Sigmoid colon (tissue), 7 donors: ENCODE measurements at places on chromosomes 3 and 15. TPM values are rescaled to one million over a fixed set of nuclear protein-coding genes. Genes with fewer than 3 reads are reported as not detected.

Gene SH2D7
- 3.0 TPM for polyA plus RNA-seq

GRCh38 chr3:161838021-161838420 lies 341.4 kb downstream of the OTOL1 start:
- no peak for DNase-seq

- DNase-seq: no peak
Measured at GRCh38 chr3:164155400-164155799, 922.9 kb downstream of the SI start.

DNA sequence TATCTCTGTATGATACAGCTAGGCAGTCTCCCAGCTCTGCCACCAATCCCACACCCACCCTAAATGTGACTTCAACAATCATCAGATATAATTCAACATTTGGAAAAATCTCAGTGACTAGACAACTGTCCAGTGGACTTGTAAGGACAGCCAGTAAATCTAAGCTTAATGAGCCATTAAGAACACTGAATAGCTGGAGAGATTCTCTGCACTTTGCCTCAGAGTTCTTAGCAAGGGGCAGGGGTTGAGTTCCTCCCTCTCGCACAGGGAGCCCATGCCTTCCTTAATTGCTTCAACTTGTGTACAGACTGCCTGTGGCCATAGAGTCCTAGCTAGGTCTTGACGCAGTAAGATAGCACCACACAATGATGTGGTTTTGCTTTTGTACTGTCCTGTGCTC lies 15.6 kb downstream of the MEX3B start:
- no peak for DNase-seq

GRCh38 chr3:11991751-11992150 lies 12.4 kb upstream of the SYN2 start:
- no peak for DNase-seq

- peak; percentile 77 for DNase-seq
Measured at GRCh38 chr15:40290918-40291574, 8.2 kb upstream of the ANKRD63 start.

Gene GP5
- 0.69 TPM for polyA plus RNA-seq

Gene BCHE
- 5.5 TPM for polyA plus RNA-seq

DNA sequence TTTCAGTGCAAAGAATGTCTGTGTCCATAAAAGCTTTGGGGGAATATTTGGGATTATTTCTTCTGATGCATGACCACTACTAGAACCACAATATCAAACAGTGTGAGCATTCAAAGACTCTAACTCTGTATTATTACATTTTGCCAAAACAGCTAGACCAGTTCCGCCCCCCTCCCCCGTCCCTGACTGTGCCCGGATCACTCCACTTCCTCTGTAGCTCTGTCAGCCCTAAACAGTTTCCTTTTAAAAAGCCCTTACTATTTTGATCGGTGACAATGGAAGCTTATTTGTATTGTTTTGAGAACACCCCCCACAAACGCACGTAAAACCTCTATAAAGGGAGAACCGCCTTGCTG lies 36.6 kb upstream of the EPHB3 start:
- no peak for DNase-seq

- DNase-seq: no peak
Measured at GRCh38 chr3:52934630-52935530, 37.5 kb upstream of the STIMATE start.

Gene TGM5
- not detected for polyA plus RNA-seq
